ENCODE measurements at places on chromosomes 7 and 10. TPM values are rescaled to one million over a fixed set of nuclear protein-coding genes. Genes with fewer than 3 reads are reported as not detected.
A peak's percentile ranks its signal among the peaks of the same experiment; 100 is the strongest.

DNA sequence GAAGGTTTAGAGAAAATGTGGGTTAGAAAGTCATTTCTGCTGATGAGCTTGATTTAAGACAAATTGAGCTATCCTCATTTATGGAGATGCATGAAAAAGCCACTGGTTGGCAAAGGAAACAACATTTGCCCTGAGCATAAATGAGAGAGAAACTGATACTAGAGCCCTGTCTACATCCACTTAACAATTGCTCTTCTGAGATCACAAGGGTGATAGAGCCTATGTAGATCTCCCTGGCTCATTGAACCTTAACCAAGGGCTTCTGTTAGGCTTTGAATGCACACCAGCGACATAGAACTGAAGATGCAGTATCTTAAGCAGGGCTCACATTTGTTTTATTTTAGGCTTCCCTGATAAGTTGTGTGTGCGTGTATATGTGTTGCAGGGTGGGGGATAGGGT lies 35.0 kb downstream of the GPR141 start:
- no peak for DNase-seq

DNA sequence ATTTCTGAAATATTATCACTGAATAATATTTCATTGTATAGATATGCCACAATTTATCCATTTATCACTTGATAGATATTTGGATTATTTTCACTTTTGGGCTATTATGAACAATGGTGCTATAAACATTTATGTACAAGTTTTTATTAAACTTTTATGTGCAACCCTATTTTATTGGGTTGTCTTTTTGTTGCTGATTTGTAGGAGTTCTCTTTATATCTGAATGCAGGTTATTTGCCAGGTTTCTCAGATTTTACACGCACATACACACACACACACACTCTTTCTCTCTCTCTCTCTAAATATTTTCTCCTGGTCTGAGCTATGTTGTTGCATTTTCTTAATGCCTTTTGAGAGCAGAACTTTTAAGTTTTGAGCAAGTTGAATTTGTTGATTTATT lies 36.2 kb downstream of the ADK start:
- no peak for DNase-seq

GRCh38 chr7:44447874-44448425 lies 42.5 kb downstream of the NUDCD3 start:
- no peak for DNase-seq

- no peak for DNase-seq
Measured at GRCh38 chr7:99429756-99430155, 8.8 kb downstream of the PTCD1 start.

DNA sequence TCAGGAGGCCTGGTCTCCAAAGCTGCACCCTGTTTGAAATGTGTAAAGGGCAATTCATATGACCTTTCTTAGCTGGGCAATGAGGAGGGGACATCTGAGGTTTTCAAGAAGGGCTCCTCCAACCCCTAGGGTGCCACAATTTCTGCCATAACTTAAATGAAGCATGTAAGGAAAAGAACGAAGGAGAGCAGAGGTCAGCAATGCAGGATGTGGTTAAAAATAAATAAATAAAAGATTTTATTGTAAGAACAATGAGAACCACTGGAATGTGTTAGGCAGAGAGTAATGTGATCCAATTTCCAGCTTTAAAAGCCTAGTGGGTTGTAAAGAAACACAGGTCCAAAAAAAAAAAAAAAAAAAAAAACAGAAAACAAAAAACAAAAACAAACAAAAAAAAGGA lies 673.1 kb downstream of the TNS3 start:
- DNase-seq: no peak

DNA sequence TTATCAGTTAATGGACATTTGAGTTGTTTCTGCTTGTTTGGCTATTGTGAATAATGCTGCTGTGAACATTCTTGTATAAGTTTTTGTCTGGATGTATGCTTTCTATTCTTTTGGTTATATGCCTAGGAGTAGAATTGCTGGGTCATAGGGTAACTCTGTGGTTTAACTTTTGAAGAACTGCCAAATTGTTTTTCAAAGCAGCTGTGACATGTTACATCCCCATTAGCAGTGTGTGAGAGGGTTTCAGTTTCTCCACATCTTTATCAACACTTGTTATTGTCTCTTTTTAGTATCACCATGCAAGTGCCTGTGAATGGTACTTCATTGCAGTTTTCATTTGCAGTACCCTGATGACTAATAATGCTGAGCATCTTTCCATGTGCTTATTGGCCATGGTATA lies 2.1 kb upstream of the NDUFB8 start:
- no peak for DNase-seq

DNA sequence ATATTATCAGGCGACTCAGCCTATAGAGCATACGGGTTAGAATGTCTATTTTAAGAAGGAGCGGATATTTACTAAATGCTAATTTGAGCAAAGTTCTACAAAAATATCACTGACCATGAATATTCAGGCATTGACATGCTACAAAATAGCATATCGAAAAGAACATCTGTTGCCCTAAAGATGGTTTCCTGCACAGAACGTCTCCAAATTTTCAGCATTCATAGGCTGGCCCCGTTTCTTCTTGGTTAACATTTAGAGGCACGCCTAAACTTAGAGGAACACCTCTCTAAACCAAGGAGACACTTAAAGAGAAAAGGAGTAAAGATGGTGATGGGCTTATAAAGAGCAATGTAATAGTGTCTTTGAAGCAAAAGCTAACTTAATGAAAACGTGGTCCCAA lies 1.3 kb upstream of the MINPP1 start:
- no peak for DNase-seq

DNA sequence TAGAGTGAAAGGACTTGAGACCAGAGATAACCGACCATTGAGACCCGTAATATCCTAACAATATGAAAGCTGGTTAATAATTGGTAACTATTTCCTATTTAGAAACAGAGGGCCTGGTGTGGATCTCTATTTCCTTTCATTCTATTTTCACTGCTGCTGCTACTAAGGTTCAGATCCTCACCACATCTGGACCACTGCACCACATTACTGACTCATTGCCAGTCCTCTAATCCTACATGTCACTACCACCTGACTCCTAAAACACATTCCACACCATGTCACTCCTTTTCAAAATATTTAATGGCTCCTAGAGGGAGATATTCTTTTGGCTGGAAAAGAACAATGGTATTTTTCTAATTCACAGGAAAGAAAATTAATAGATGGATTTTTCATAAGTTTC lies 6.4 kb downstream of the USP54 start:
- no peak for DNase-seq

DNA sequence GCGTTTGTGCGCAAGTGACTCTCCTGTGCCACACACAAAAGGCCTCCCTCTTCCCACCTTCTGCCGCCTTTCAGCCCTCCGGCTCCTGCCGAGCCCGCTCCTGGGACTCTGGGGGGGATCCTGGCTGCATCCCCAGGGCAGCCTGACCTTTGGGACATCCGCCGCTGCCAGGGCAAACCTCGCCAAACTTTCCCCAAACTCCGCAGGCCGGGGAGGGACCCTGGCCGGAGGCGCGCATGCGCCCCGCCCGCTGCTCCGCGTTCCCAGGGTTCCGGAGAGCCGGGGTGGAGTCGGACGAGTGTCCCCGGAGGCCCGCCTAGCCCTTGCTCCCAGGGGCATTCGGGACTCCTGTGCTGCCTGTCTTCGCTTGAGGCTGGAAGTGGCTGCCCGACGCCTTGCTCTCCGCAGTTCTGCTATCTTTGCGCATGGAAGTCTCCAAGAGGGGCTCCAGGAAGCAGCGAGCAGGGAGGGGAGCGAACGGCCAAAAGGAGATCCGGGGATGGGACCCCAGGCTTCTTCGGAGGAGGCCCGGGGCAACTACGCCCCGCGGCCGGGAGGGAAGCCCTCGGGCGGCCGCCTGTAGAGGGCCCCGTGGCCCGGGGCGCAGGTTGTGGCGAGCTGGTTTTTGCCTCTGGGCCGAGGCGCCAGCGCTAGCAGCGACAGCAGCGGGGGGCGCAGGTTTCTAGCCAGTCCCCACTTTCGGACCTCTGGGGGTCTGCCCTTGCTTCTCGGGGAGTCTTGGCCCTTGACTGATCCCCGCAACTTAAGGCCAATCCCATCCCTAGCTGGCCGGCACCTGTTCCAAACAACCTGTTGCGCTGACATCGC lies 7.0 kb downstream of the PTF1A start:
- DNase-seq: no peak

GRCh38 chr10:119541459-119542356 lies 811 bp downstream of the RGS10 start:
- peak; percentile 78 for DNase-seq

DNA sequence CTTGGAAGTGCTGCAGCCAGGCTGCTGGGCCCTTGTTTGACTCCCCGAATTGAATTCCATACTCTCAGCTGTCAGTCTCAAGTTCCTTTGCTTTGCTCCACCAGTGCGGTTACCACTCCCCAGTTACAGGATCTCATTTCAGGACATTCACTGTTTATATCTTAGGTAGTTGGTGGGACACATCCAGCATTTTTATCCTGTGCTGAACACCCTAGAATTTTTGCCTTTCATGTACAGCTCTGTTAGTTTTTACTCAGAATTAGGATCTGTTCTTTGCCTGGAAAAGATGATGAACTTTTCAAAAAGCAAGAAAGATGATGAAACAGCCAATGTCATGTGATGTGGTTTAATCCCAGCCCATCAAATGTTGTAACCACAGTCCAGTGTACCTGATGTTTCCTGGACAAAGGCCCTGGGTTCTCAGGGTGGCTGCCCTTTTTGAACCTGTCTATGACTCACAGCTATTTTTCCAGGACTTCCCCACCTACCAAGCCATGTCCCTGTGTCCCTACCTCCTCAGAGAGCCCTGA lies 149.7 kb downstream of the NOC3L start:
- DNase-seq: no peak

- no peak for DNase-seq
Measured at GRCh38 chr7:1637155-1637554, 32.9 kb upstream of the ELFN1 start.

- DNase-seq: no peak
Measured at GRCh38 chr7:101575168-101575567, 53.9 kb downstream of the MYL10 start.

- DNase-seq: no peak
Measured at GRCh38 chr10:3861795-3862194, 76.8 kb upstream of the KLF6 start.

GRCh38 chr7:105776986-105777910 lies 99.2 kb downstream of the ATXN7L1 start:
- DNase-seq: no peak

DNA sequence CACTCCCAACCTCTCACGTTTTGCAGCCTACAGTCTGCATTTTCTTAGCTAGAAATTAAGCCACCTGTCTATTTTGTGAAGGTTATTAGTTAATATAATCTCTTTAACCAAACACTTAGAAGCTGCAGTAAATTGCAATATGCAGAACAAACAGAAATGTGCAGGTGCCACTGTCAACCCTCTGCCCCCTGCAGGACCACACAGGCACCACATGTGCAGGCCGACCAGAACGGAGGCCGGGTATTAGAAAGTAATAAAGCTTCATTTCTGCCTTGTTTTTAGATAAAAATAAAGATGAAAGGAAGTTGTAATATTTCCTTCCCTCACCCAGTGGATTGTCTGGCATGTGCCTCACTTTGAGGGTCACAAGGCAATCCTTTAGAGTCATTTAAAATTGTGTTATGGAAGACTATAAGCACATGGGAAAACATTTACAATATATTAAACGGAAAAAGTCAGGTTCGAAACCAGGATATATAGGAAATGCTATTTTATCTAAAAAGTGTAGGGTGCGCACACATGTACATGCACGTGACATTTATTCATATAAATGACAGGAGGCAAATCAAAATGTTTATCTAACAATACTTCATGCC lies 158.2 kb downstream of the ARHGAP12 start:
- peak; percentile 59 for DNase-seq

GRCh38 chr10:60388709-60389301 lies 870 bp downstream of the ANK3 start:
- DNase-seq: no peak

GRCh38 chr7:84091318-84091717 lies 103.3 kb downstream of the SEMA3A start:
- DNase-seq: no peak

- no peak for DNase-seq
Measured at GRCh38 chr10:99304862-99305229, 24.3 kb upstream of the CNNM1 start.

- DNase-seq: no peak
Measured at GRCh38 chr10:109889867-109890266, 33.4 kb downstream of the XPNPEP1 start.

DNA sequence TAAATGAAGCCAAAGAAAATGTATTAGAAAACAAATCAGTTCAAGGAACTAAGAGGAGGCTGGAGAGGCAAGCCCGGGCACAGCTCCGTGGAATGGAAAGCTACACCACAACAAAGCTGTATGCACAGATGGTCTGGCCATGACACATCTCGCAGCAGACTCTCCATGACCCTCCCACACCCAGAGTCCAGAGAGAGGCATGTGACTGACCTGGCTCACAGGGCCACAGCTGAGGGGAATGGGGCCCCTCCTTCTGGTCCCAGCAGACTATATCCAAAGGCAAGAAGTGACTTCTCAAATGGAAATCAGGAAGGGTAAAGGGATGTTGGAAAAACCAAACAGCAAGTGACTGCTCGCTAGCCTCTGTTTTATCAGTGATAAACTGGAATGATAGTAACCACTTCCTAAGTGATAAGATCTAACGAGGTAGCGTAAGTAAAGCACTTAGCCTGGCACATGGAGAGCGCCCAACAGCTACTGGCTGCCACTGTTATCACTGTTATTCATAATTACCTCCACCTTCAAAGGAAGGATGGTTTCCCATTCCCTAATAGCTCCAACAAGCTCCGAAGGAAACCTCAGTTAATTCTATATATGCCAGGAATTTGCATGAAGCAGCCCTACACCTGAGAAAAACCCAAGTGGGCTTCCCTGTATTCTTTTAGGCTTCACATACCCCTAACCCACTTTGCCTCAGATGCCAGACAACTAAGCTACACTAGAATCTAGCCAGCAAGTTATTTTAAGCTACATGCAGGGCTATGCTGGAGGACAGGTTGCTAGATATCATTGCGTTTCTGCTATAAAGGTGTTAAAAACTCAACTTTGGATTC lies 8.4 kb downstream of the OSBPL3 start:
- DNase-seq: no peak

DNA sequence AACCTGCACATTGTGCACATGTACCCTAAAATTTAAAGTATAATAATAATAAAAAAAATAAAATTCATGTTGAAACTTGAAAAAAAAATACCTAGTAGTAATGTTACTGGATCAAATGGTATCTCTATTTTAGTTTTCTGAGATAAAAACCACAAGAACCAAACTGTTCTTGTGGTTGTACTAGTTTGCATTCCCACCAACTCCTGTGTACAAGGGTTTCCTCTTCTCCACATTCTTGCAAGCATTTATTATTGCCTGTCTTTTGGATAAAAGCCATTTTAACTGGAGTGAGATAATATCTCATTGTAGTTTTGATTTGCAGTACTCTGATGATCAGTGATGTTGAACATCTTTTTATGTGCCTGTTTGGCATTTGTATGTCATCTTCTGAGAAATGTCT lies 177.7 kb downstream of the KIF20B start:
- DNase-seq: no peak

- DNase-seq: no peak
Measured at GRCh38 chr10:34386921-34387320, 428.2 kb downstream of the PARD3 start.

Gene MAD1L1
- total RNA-seq: 72.7 TPM

Gene TMEM273
- 11.2 TPM for total RNA-seq

Gene TMEM270
- not detected for total RNA-seq

Gene DCLRE1A
- 12.2 TPM for total RNA-seq

Gene COL1A2
- 0.47 TPM for total RNA-seq

Gene SYNPO2L
- total RNA-seq: not detected

Gene TCAF2
- total RNA-seq: 20.9 TPM

Gene VENTX
- 0.11 TPM for total RNA-seq

Gene WASHC2C
- 44.7 TPM for total RNA-seq

Gene PPP1R3C
- not detected for total RNA-seq

All from activated naive CD8-positive, alpha-beta T cell treated with anti-CD3 and anti-CD28 coated beads, Interleukin-2, amount 10 ng/mL, durations not matched to agents 7 days and 5 days (primary cell).